A375 (cell line): ENCODE measurements at places on chromosomes 11 and 22. TPM values are rescaled to one million over a fixed set of nuclear protein-coding genes. Genes with fewer than 3 reads are reported as not detected.

The SPDYC gene
- not detected in 2 replicates for total RNA-seq

The NPTXR gene
- 0.83 and 1.3 TPM in 2 replicates for total RNA-seq

The OR52E6 gene
- total RNA-seq = not detected in 2 replicates

The OR5A1 gene
- not detected in 2 replicates for total RNA-seq

The TEX12 gene
- total RNA-seq = not detected in 2 replicates

The C11orf58 gene
- total RNA-seq = 156 and 172 TPM in 2 replicates

The MAP6 gene
- 0.30 TPM in 1 of 2 replicates, not detected in the other for total RNA-seq

The OR5B21 gene
- total RNA-seq = not detected in 2 replicates

The MOGAT2 gene
- not detected in 2 replicates for total RNA-seq

The MPPED2 gene
- total RNA-seq = not detected in 2 replicates

The CARD18 gene
- total RNA-seq = not detected in 2 replicates

The SPON1 gene
- 0.03 TPM in 1 of 2 replicates, not detected in the other for total RNA-seq

The TTC12 gene
- total RNA-seq = 16.9 and 26.8 TPM in 2 replicates

The LTO1 gene
- total RNA-seq = 23.0 and 32.8 TPM in 2 replicates

The OR4A5 gene
- not detected in 2 replicates for total RNA-seq

The IFITM10 gene
- 1.8 and 2.3 TPM in 2 replicates for total RNA-seq

The GNAZ gene
- total RNA-seq = 1.2 and 2.1 TPM in 2 replicates

The SMC1B gene
- not detected in 2 replicates for total RNA-seq

The ANKK1 gene
- 0.26 and 0.27 TPM in 2 replicates for total RNA-seq

The DTX4 gene
- total RNA-seq = 0.30 and 0.90 TPM in 2 replicates

The PKDREJ gene
- not detected in 2 replicates for total RNA-seq

The ARAP1 gene
- total RNA-seq = 54.8 and 55.5 TPM in 2 replicates

The PATZ1 gene
- 33.9 and 37.5 TPM in 2 replicates for total RNA-seq

The XKR3 gene
- not detected in 2 replicates for total RNA-seq

The PRODH gene
- total RNA-seq = 0.58 and 0.75 TPM in 2 replicates

The OR51E1 gene
- total RNA-seq = not detected in 2 replicates

The C11orf87 gene
- total RNA-seq = not detected in 2 replicates

The OR51B4 gene
- total RNA-seq = 4.0 and 7.5 TPM in 2 replicates

The PGA5 gene
- not detected in 2 replicates for total RNA-seq

The CCDC87 gene
- 0.11 TPM in 1 of 2 replicates, not detected in the other for total RNA-seq
